ENCODE measurements at places on chromosomes 3 and 15.

DNA sequence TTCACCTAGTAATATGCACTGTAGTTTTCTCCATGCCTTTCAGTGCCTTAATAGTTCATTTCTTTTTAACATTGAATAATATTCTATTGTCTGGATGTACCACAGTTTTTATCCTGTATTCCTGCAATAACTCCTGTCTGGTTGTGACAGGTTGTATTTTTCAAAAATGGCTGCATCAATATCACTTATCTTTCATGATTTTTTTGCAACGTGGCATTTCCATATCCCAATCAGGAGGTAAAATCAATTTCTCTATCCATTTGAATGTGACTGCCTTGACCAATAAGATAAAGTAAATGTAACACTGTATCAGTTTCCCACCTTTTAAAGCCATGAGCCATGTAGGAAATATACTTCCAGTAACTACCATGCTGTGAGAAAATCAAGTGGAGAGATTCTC is 27.5 kb upstream of the EPHA3 start:
- no peak for DNase-seq

DNA sequence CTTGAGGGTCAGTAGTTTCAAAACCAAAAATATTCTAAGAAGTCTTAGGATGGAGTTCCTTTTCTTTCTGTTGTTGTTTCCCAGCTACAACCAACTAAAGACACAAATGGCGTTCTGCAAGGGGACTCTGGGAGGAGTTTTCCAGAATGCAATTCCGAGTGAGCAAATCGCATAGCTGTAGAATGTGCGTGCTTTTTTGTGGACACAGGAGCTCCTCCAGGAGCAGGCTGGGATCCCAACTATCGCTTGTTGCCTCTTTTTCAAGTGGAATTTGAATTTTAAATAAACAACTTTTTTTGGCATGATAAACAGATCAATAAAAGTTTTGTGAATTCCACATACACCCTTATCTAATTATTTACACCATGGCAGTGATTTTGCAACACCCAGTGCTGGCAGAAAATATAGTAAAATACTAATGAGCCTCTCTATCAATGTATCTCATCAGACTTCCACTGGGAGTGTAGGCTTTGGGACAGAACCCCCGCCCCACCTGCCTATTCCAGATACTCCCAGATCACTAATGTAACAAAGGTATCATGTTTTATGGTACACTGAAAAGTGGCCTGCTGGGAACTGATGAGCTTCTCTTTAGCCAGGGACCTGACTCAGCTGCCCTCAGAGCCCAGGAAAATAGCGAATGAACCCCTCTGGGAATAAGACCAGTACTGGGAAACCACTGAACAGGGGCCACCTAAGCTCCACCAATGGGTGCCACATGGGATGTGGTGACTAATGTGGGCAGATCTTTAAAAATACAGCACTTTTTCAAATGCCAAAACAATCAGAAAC is 66.4 kb downstream of the LMCD1 start:
- no peak for DNase-seq

DNA sequence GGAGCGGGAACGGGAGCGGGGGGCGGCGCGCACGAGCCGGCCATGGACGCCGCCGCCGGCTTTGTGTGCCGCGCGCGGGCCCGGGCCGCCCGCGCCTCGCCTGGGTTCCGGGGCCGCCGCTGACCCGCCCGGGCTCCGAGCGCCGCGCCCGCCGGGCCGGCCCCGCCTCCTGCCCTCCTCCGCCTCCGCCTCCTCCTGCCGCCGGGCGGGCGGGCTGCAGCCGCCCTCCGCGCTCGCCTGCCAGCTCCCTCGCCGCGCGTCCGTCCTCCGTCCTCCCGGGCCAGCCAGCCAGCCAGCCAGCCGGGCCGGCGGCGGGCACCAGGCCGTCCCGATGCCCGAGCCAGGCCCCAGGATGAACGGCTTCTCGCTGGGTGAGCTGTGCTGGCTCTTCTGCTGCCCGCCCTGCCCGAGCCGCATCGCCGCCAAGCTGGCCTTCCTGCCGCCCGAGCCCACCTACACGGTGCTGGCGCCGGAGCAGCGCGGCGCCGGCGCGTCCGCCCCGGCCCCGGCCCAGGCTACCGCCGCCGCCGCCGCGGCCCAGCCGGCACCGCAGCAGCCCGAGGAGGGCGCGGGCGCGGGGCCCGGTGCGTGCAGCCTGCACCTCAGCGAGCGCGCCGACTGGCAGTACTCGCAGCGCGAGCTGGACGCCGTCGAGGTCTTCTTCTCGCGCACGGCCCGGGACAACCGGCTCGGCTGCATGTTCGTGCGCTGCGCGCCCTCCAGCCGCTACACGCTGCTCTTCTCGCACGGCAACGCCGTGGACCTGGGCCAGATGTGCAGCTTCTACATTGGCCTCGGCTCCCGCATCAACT is at the start of gene ABHD17C:
TSS of gene ABHD17C (plus strand) at position 212 of the 812 bp plus-strand sequence. CDS start at position 332, 120 bp downstream.
- peak; percentile 51 for DNase-seq

DNA sequence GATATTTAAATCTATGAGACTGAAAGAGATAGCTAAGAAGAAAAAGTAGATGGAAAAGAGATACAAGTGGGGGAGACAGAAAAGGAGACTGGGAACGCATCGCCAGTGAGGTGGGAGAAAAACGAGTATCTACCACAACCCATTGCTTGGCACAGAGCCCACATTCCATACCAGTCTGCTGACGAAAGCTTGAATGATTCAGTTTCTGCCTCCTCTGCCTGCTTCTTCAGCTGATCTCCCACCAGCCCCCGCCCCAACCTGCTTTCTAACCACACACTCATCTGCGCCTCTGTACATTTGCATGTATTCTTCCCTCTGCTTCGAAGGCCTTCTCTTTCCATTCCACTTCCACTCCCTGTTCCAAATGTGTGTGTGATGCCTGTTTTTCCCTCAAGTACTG is 188.1 kb downstream of the USP13 start:
- peak; percentile 88 for DNase-seq

GRCh38 chr3:72625602-72626337 is 222.5 kb downstream of the SHQ1 start:
- peak; percentile 87 for DNase-seq

DNA sequence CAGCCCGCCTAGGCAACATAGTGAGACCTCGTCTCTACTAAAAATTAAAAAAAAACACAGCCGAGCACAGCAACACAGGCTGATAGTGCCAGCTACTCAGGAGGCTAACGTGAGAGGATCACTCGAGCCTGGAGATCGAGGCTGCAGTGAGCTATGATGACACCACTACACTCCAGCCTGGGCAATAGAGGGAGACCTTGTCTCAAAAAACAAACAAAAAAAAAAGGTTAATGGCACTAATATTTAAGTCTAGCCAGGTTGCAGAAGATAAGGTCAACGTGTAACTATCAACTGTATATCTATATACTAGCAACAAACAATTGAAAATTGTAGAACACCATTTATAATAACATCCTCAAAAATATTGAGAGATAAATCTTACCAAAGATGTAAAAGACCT is 75.1 kb downstream of the MYO9A start:
- DNase-seq, result no peak

- no peak for DNase-seq
Observed at GRCh38 chr3:15572138-15572537, 29.2 kb downstream of the HACL1 start.

GRCh38 chr3:188673646-188674186 is 498.1 kb upstream of the TPRG1 start:
- no peak for DNase-seq

DNA sequence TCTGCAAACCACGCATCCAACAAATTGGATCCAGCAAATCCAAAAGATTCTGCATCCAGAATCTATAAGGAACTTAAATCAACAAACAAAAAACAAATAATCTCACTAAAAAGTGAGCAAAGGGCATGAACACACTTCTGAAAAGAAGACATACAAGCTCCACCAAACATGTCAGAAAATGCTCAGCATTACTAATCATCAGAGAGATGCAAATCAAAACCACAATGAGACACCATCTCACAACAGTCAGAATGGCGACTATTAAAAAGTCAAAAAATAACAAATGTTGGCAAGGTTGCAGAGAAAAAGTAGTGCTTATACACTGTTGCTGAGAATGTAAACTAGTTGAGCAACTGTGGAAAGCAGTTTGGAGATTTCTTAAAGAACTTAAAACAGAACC is 21.6 kb upstream of the SLC25A36 start:
- DNase-seq, result no peak

DNA sequence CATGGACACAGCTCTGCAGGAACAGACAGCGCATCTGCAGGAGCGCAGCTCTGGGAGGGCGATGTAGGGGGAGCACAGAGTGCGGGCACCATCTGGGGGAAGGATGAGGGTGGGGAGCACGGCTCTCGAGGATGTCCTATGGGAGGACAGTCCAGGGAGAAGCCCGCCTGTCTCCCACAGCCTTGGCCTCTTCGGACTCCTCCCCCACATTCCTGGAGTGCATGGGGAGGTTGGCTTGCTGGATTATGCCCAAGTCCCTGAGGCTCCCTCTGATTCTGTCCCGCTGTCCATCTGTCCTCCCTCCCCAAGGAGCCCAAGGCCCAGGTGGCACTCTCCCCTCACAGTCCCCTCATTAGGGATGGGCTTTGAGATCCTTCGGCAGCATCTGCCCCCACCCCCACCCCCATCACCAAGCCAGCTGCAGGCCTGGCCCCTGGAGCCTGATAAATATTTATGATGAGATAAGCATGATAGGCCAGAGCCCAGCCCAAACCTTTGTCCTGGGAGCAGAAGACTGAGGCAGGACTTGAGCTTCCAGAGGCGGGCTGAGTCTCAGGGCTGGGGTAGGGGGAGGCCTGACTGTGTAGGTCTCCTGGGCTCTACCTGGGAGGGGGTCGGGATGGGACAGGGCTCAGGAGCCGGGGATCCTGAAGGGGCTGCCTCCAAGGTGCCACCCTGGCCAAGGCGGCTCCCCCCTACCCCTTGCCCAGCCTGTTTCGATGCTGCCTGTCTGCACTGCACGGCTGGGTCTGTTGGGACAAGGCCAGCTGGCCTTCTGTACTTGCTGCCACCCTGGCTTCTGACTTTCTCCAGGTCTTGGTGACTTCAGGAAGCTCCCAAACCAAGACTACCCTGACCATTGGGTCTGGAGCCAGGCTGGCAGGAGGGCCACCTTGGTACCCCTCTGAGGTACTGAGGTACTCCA is 28.6 kb upstream of the SEMA3F start:
- peak; percentile 47 for DNase-seq
